ENCODE measurements at places on chromosomes 13 and 19. TPM values are rescaled to one million over a fixed set of nuclear protein-coding genes. Genes with fewer than 3 reads are reported as not detected.
A peak's percentile ranks its signal among the peaks of the same experiment; 100 is the strongest.

DNA sequence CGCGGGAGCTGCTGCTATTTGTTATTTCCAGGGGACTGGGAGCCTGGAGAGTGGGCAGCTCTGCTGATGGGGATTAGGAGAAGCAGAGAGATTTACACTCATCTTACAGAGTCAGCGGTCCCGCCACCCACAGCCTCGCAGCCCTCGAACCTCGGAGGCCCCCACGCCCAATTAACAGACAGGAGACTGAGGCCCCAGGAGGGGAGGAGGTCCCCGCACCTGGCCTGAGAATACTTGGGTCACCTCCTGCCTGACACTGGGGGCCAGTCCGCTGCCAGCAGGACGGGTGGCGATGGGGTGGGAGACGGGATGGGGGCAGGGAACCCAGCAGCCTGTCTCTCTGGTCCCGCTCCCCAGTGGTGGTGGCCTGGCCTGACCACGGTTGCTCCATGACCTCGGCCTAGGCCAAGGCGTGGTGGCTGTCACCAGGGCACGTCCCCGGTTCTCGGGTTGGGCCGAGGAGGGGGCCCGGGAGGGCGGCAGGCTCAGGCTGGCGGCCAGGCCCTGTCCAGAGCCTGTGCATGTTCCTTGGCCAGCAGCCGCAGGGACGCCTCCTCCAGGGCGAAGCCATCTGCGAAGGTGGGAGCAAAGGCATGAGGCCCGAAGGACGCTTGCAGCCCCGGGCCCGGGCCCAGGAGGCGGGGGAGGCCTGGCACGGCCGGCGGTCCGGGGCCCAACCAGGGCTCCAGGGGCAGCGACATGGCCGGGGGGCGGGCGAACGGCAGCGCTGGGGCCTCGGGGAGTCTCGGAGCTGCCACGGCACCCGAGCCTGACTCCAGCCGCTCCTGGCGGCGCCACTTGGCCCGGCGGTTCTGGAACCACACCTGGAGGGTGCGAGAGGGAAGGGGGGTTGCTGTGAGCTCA lies 1.7 kb downstream of the RAX2 start:
- no peak for DNase-seq
- H3K27ac ChIP-seq: peak overlapping the region; percentile 25
- H3K27me3 ChIP-seq: no peaks in the 10 kb centered on the region
- no peak overlapping the region for H3K4me3 ChIP-seq
- peaks cover 17% of the 10 kb centered on the region for H3K36me3 ChIP-seq
- peaks cover 27% of the 10 kb centered on the region for H3K4me1 ChIP-seq

DNA sequence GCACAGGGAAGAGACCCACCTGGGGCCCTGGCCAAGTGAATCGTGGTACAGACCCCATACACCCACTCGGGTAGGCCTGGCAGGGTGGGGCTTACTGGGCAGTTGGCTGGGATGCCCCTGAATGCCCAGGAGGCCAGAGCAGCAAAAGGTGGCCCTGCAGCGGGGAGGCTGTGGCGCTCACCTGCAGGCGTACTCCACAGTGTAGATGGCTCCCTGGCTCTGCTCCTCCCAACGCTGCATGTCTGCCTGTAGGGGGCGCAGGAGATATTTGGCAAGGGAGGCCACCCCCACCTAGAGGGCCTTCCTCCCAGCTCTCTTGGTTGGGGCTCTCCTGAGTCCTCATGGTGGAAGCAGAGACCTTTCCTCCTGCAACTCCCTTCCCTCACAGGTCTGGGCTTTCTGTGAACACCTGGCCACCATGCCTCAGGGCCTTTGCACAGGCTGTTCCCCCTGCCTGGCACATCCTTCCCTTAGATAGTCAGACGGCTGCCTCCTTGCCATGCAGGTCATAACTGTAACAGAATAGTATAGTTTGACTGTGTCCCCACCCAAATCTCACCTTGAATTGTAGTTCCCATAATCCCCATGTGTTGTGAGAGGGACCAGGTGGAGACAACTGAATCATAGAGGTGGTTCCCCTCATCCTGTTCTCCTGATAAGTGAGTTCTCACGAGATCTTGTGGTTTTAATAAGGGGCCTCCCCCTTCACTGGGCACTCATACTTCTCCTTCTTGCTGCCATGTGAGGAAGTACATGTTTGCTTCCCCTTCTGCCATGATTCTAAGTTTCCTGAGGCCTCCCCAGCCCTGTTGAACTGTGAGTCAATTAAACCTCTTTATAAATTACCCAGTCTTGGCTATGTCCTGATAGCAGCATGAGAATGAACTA lies 5.9 kb downstream of the BORCS8 start:
- H3K27ac ChIP-seq: no peak overlapping the region
- peaks cover 26% of the 10 kb centered on the region for H3K4me1 ChIP-seq
- no peaks in the 10 kb centered on the region for H3K27me3 ChIP-seq
- peaks cover 44% of the 10 kb centered on the region for H3K36me3 ChIP-seq

GRCh38 chr13:113553511-113554332 lies 30.8 kb upstream of the TFDP1 start:
- no peaks in the 10 kb centered on the region for H3K4me1 ChIP-seq
- no peaks in the 10 kb centered on the region for H3K27me3 ChIP-seq
- no peak overlapping the region for H3K27ac ChIP-seq
- H3K36me3 ChIP-seq: no peaks in the 10 kb centered on the region
- no peak overlapping the region for H3K4me3 ChIP-seq

- DNase-seq: no peak
- H3K27me3 ChIP-seq: no peaks in the 10 kb centered on the region
- H3K27ac ChIP-seq: peak overlapping the region; percentile 100
- H3K4me1 ChIP-seq: peaks cover 32% of the 10 kb centered on the region
- peak overlapping the region; percentile 96 for H3K4me3 ChIP-seq
These were observed 774 bp upstream of the PPP2R1A start for GRCh38 chr19:52188822-52189734.

Gene NLRP7
- total RNA-seq: not detected

- H3K4me3 ChIP-seq: no peak overlapping the region
- no peak overlapping the region for H3K27ac ChIP-seq
- H3K27me3 ChIP-seq: peaks cover 13% of the 10 kb centered on the region
- peaks cover 8% of the 10 kb centered on the region for H3K4me1 ChIP-seq
- DNase-seq: peak; percentile 73
- H3K36me3 ChIP-seq: no peaks in the 10 kb centered on the region
These were observed 9.2 kb upstream of the FBN3 start for GRCh38 chr19:8158411-8159074.

DNA sequence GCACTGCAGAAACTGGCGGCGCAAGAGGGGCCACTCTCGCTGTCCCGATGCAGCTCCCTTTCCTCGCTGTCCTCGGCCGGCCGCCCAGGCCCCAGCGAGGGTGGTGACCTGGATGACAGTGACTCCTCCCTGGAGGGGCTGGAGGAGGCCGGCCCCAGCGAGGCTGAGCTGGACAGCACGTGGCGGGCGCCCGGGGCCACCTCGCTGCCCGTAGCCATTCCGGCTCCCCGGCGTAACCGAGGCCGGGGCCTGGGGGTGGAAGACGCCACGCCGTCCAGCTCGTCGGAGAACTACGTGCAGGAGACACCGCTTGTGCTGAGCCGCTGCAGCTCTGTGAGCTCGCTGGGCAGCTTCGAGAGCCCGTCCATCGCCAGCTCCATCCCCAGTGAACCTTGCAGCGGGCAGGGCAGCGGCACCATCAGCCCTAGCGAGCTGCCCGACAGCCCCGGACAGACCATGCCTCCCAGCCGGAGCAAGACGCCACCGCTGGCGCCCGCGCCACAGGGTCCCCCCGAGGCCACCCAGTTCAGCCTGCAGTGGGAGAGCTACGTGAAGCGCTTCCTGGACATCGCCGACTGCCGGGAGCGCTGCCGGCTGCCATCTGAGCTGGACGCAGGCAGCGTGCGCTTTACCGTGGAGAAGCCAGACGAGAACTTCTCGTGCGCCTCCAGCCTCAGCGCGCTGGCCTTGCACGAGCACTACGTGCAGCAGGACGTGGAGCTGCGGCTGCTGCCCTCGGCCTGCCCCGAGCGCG lies 12.4 kb downstream of the C19orf25 start:
- H3K27me3 ChIP-seq: peaks cover 10% of the 10 kb centered on the region
- H3K27ac ChIP-seq: no peak overlapping the region
- no peaks in the 10 kb centered on the region for H3K36me3 ChIP-seq
- no peak overlapping the region for H3K4me3 ChIP-seq
- H3K4me1 ChIP-seq: peaks cover 9% of the 10 kb centered on the region

- DNase-seq: no peak
- no peak overlapping the region for H3K4me3 ChIP-seq
- H3K4me1 ChIP-seq: peaks cover 21% of the 10 kb centered on the region
- H3K27ac ChIP-seq: no peak overlapping the region
These were observed 5.3 kb upstream of the NRTN start for GRCh38 chr19:5799247-5800241.

Gene DNAJB1
- total RNA-seq: 110 TPM

DNA sequence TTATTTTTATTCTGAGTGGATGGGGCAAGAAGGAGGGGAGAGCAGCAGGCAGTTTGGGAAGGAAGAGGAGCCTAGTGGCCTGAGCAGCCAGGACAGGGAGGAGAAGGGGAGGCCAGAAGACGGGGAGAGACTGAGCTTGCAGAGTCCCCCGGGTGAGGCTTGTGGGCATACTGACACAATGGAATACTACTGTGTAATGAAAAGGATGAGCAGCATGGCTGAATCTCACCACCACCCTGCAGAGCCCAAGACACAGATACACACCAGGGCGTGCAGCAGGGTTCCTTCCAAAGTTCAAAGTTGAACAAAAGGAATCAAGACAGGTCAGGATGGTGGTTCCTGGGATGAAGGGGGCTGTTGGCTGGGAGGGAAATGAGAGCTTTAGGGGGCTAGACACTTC lies 8.1 kb upstream of the SMG9 start:
- no peaks in the 10 kb centered on the region for H3K27me3 ChIP-seq
- H3K27ac ChIP-seq: peak overlapping the region; percentile 3
- peaks cover 61% of the 10 kb centered on the region for H3K4me1 ChIP-seq
- peaks cover 36% of the 10 kb centered on the region for H3K36me3 ChIP-seq
- no peak for DNase-seq

DNA sequence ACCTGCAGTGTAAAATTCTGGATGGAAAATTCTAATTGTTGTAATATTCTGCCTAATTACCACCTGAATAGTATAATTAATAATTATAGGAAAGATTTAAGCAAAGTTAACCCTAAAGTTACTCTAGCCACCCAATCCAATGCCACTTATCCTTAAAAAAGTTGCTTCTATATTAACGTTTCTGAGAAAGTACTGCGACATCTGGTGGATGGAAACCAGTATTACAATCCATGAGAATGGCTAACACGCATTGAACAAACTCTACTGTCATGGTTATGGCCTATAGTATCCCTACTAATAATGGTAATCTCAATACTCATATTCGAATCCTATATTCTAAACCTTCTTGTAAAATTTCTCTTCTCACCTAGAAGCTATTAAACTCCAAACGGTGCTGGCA lies 1551.8 kb downstream of the SLITRK1 start:
- H3K27me3 ChIP-seq: no peaks in the 10 kb centered on the region
- DNase-seq: no peak
- H3K4me1 ChIP-seq: no peaks in the 10 kb centered on the region
- no peaks in the 10 kb centered on the region for H3K36me3 ChIP-seq
- H3K27ac ChIP-seq: no peak overlapping the region

Gene ZNF468
- 21.2 TPM for total RNA-seq
